ENCODE measurements at places on chromosomes 16 and 17. TPM values are rescaled to one million over a fixed set of nuclear protein-coding genes. Genes with fewer than 3 reads are reported as not detected.

The KIAA0753 gene
- 9.8 TPM for total RNA-seq

The INCA1 gene
- total RNA-seq = 2.0 TPM

The MT3 gene
- not detected for total RNA-seq

The PHLPP2 gene
- 6.0 TPM for total RNA-seq
